ENCODE measurements at places on chromosomes 11 and 22.

DNA sequence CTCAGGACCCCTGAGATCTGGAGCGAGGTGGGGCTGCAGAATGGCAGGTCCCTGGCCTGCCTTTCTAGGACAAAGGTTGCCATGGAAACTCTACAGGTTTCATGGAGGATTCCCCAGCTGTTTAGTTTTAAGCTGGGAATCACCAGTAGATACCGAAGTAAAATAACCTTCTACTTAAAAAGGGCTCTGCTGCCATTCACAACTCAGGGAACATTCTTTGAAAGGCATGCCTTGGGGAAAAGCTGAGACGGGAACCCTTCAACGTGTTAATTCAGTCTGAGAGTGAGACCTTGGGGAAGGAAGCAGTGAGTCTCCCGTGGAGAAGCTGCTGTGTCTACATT, 493.3 kb downstream of the BRD1 start:
- DNase-seq = no peak

GRCh38 chr22:39825661-39826102, 67.9 kb downstream of the ENTHD1 start:
- DNase-seq = no peak

DNA sequence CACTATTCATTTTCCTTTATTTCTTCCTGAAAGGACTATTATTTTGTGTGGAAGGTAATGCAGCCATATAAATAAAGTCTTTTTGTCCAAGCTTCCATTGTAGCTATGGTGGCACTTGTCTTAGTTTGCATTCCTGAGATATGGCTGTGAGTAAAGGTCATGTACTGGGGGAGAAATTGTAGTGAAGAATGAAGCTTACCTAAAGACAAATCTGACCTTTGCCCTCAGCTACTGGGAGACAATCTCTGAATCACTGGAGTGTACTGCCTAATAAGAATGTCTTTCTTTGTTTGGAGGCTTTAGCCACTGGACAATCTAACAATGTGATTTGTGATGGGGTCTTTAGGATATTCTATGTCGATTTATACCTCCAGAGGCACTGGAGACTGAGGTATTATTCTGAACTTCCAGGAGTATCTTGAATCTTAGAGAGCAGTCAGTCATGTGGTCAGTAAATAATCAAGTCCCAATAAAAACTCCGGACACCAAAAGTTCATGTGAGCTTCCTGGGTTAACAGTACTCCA, 39.7 kb upstream of the OR5AK2 start:
- DNase-seq = no peak

- DNase-seq = peak; percentile 12
Observed at GRCh38 chr11:120546312-120547205, 35.0 kb downstream of the GRIK4 start.

- no peak for DNase-seq
Observed at GRCh38 chr11:110185121-110185591, 92.0 kb downstream of the ZC3H12C start.

- DNase-seq = no peak
Observed at GRCh38 chr22:49263101-49263500, 564.6 kb downstream of the BRD1 start.

DNA sequence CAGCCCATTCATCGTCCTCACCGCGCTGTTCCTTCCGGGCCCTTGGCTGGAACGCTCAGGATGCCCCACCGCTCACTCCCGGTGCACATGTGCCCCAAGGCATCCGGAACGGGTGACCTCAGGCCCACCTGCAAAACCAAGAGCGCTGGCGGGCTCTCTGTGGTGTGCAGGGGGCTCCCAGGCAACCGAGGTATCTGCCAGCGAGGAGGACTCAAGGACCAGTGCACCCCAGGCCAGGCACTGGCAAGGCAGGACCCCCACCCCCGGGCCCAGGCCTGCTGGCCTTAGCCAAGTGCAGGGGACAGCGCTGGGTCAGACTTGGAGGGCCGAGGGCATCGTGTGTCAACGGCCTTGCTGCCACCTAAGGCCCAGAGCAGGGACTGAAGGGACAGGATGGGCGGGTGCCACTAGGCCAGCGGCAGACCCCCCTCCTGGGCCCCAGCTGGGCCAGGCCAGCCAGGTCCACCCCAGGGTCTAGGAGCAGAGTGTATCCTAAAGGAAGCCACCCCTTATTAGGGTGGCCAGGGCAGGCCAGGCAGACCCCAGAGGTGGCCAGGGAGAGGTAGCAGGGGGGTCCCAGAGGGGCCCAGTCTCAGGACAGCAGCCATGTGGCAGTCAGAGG, 8.5 kb downstream of the TNNT3 start:
- DNase-seq = no peak

GRCh38 chr11:73869332-73869949, 7.2 kb downstream of the COA4 start:
- DNase-seq = no peak

GRCh38 chr22:37971475-37972434, 12.6 kb downstream of the SOX10 start:
- DNase-seq = no peak
